ENCODE measurements at places on chromosomes 4 and X. TPM values are rescaled to one million over a fixed set of nuclear protein-coding genes. Genes with fewer than 3 reads are reported as not detected.

POU3F4 gene
- total RNA-seq: not detected

KIAA1210 gene
- total RNA-seq: not detected

PRRG3 gene
- 2.1 TPM for total RNA-seq

GPC4 gene
- 59.9 TPM for total RNA-seq

ATP2B3 gene
- total RNA-seq: not detected

FNIP2 gene
- 56.6 TPM for total RNA-seq

RNF150 gene
- 1.9 TPM for total RNA-seq

- H3K36me3 ChIP-seq: no peaks in the 10 kb centered on the region
- peaks cover 3% of the 10 kb centered on the region for H3K4me1 ChIP-seq
- H3K4me3 ChIP-seq: no peak overlapping the region
- DNase-seq: no peak
- no peak overlapping the region for H3K27ac ChIP-seq
Measured at GRCh38 chrX:69290292-69290691, 125.0 kb upstream of the PJA1 start.

- H3K36me3 ChIP-seq: no peaks in the 10 kb centered on the region
- no peak for DNase-seq
- H3K27me3 ChIP-seq: no peaks in the 10 kb centered on the region
- no peak overlapping the region for H3K27ac ChIP-seq
- no peaks in the 10 kb centered on the region for H3K4me1 ChIP-seq
Measured at GRCh38 chr4:30543057-30543456, 177.1 kb upstream of the PCDH7 start.

DNA sequence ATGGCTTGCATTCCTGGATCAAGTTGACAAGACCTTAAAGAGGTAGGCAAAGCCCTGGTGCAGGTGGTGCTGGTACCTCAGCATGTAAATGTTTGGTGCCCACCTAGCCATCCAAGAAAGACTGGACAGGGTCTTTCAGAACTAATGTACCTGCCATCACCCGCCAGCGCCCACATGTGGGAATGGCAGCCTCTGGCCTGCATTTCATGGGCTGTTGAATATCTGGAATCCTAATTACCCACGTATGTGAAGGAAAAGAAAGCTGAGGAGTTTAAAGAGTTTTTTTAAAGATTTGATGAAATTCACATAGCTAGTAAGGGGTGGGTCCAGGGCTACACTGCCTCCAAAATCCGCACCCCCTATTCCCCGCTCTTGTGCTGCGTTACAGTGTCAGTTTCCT, 8.6 kb upstream of the CCDC149 start:
- no peak for DNase-seq
- no peaks in the 10 kb centered on the region for H3K36me3 ChIP-seq
- no peaks in the 10 kb centered on the region for H3K4me1 ChIP-seq
- no peak overlapping the region for H3K27ac ChIP-seq
- no peaks in the 10 kb centered on the region for H3K27me3 ChIP-seq
- H3K4me3 ChIP-seq: no peak overlapping the region

DNA sequence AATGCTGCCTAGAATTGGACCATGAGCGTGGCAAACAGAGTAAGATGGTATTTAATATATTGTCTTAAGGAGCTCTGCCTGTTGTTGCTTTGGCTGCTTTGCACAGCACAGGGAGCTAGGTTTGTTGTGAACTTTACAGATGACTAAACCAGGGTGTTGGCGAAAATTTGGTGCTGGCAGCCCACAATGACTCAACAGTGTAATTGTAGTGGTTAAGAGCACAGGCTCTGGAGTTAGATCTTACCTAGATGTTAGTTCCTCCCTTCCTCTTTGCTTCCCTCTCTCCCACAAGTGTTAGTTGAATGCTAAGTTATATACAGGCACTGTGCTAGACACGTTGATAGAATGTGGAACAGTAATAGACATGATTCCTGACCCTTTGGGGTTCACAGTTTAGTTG, 128.9 kb upstream of the TRPC5 start:
- H3K27ac ChIP-seq: no peak overlapping the region
- H3K36me3 ChIP-seq: no peaks in the 10 kb centered on the region
- no peak for DNase-seq
- H3K4me3 ChIP-seq: no peak overlapping the region

GRCh38 chr4:132540797-132541196, 608.3 kb upstream of the PCDH10 start:
- no peaks in the 10 kb centered on the region for H3K4me1 ChIP-seq
- H3K36me3 ChIP-seq: no peaks in the 10 kb centered on the region
- H3K27ac ChIP-seq: no peak overlapping the region
- no peaks in the 10 kb centered on the region for H3K27me3 ChIP-seq

DNA sequence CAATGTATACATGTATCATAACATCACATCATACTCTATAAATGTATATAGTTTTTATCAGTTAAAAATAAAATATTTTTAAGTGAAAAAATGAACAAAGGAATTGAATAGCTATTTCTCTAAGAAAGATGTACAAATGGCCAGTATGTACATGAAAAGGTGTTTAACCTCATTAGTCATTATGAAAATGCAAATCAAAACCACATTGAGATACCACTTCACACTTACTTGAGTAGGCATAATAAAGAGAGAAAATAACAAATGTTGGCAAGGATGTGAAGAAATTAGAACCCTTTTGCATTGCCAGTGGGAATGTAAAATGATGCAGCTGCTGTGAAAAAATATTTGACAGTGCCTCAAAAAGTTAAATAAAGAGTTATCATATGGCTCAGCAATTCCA, 95.5 kb downstream of the IRS4 start:
- H3K36me3 ChIP-seq: no peaks in the 10 kb centered on the region
- no peaks in the 10 kb centered on the region for H3K4me1 ChIP-seq
- no peak overlapping the region for H3K27ac ChIP-seq
- no peak overlapping the region for H3K4me3 ChIP-seq
- no peak for DNase-seq
- no peaks in the 10 kb centered on the region for H3K27me3 ChIP-seq

DNA sequence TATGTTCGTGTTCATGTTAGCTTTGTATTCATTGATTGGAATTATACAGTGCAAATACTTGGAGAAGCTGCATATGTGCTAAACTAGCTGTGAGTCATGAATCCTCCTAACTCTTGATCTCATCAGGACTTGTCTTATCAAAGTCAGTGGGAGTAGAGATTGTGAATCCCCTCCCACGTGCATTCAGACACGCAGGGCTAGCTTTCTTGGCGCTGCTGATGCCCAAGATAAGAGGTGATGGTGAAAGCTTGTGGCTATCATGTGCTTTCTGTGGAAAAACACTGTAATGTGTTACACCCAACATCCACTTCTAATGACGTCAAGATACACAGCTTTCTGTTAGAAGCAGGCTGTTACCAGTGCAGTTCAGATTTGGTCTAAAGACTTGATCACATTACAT, 348.7 kb upstream of the HAND2 start:
- H3K4me3 ChIP-seq: no peak overlapping the region
- H3K36me3 ChIP-seq: no peaks in the 10 kb centered on the region
- no peak overlapping the region for H3K27ac ChIP-seq

GRCh38 chr4:156970501-156971164, 966 bp downstream of the PDGFC start:
- DNase-seq: peak; percentile 68
- no peaks in the 10 kb centered on the region for H3K36me3 ChIP-seq
- peak overlapping the region; percentile 59 for H3K4me3 ChIP-seq
- H3K27ac ChIP-seq: peak overlapping the region; percentile 78

DNA sequence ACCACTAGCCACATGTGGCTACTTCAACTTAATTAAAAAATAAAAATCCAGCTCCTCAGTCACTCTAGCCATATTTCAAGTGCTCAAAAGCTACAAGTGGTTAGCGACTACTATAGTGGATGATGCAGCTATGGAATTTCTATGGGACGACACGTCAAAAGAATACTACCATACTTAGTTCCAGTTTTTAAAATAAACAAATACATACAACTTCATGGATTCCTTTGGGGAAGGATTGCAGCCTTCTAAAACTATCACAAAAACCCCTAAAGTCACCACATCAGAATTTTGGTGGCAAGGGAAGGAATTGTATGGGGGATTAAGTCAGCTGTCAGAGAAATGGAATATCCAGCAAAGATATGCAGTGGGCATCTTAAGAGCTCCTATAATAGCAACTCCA, 6.5 kb downstream of the ZNF280C start:
- no peak overlapping the region for H3K4me3 ChIP-seq
- H3K4me1 ChIP-seq: peaks cover 5% of the 10 kb centered on the region
- no peaks in the 10 kb centered on the region for H3K27me3 ChIP-seq
- H3K36me3 ChIP-seq: no peaks in the 10 kb centered on the region
- H3K27ac ChIP-seq: no peak overlapping the region

DNA sequence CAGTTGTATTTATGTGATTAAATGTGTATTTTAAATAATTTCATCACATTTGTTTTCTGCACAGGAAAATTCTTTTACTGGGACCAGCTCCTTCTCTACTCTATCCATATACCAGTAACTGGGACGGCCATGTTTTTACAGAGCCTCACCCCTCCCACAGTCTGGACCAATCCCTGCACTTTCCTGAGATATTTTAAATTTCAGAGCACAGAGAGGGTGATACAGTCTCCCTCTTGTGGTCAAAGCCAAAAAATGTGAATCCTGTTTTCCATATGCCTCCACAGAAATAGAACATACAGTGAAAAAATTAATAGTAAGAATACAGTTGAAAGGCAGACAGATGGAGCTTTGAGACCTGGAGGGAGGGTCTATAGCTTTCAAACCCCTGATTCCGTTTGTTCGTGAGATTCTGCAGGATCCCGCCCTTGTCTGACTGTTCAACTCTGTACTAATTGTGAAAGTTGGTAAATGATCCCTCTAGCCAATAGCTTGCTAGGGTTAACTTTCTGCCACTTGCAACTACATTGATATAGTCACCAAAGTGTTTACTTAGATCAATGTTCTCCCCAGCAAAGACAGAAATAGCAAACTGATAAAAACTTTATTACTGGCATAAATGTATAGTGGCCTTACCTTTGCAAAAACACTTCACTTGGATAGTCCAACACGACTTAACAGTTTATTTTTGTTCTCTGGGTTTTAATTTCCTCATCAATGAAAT, 172.2 kb downstream of the PPARGC1A start:
- DNase-seq: no peak
- H3K36me3 ChIP-seq: no peaks in the 10 kb centered on the region
- H3K4me3 ChIP-seq: no peak overlapping the region
- no peaks in the 10 kb centered on the region for H3K4me1 ChIP-seq
- H3K27ac ChIP-seq: no peak overlapping the region

GRCh38 chr4:6855692-6856297, 53.8 kb upstream of the TBC1D14 start:
- no peak overlapping the region for H3K4me3 ChIP-seq
- no peaks in the 10 kb centered on the region for H3K27me3 ChIP-seq
- no peaks in the 10 kb centered on the region for H3K36me3 ChIP-seq
- no peak for DNase-seq
- H3K4me1 ChIP-seq: peaks cover 32% of the 10 kb centered on the region

GRCh38 chr4:52560844-52561280, 98.2 kb downstream of the USP46 start:
- H3K4me1 ChIP-seq: no peaks in the 10 kb centered on the region
- no peak overlapping the region for H3K4me3 ChIP-seq
- no peak for DNase-seq
- no peak overlapping the region for H3K27ac ChIP-seq

- H3K27ac ChIP-seq: no peak overlapping the region
- no peaks in the 10 kb centered on the region for H3K4me1 ChIP-seq
- H3K4me3 ChIP-seq: no peak overlapping the region
- DNase-seq: no peak
- H3K36me3 ChIP-seq: no peaks in the 10 kb centered on the region
Measured at GRCh38 chr4:76813070-76813469, 84.9 kb downstream of the SOWAHB start.

GRCh38 chr4:184282895-184283654, 65.4 kb upstream of the ENPP6 start:
- H3K4me3 ChIP-seq: no peak overlapping the region
- H3K27ac ChIP-seq: peak overlapping the region; percentile 1
- no peaks in the 10 kb centered on the region for H3K27me3 ChIP-seq
- peaks cover 34% of the 10 kb centered on the region for H3K4me1 ChIP-seq
- DNase-seq: no peak

DNA sequence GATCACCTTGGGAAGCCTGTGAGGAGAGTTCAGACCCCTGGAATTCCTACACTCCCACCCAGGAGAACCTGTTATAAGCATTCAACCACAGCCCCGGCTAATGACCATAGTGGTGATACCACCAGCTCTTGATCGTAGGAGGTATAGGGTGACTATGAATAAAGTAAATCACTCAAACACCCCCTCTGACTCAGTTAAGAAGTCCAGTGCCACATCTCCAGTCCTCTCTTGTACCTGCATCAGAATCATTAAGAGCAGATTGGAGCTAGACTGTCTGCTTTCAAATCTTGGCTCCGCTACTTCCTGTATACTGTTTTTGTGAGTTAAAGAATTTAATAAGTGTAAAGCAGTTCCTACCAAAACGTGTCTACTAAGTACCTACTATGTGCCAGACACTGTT, 565.1 kb upstream of the DIPK2B start:
- no peaks in the 10 kb centered on the region for H3K36me3 ChIP-seq
- peaks cover 51% of the 10 kb centered on the region for H3K4me1 ChIP-seq
- no peaks in the 10 kb centered on the region for H3K27me3 ChIP-seq
- no peak overlapping the region for H3K4me3 ChIP-seq
- no peak overlapping the region for H3K27ac ChIP-seq

GRCh38 chr4:112515198-112516065, 548 bp downstream of the NEUROG2 start:
- DNase-seq: peak; percentile 40
- no peaks in the 10 kb centered on the region for H3K36me3 ChIP-seq
- H3K27ac ChIP-seq: no peak overlapping the region
- H3K4me3 ChIP-seq: peak overlapping the region; percentile 49

GRCh38 chr4:109389369-109390114, 44.1 kb upstream of the SEC24B start:
- H3K36me3 ChIP-seq: no peaks in the 10 kb centered on the region
- no peak for DNase-seq
- H3K27me3 ChIP-seq: no peaks in the 10 kb centered on the region
- no peaks in the 10 kb centered on the region for H3K4me1 ChIP-seq
- H3K4me3 ChIP-seq: no peak overlapping the region

DNA sequence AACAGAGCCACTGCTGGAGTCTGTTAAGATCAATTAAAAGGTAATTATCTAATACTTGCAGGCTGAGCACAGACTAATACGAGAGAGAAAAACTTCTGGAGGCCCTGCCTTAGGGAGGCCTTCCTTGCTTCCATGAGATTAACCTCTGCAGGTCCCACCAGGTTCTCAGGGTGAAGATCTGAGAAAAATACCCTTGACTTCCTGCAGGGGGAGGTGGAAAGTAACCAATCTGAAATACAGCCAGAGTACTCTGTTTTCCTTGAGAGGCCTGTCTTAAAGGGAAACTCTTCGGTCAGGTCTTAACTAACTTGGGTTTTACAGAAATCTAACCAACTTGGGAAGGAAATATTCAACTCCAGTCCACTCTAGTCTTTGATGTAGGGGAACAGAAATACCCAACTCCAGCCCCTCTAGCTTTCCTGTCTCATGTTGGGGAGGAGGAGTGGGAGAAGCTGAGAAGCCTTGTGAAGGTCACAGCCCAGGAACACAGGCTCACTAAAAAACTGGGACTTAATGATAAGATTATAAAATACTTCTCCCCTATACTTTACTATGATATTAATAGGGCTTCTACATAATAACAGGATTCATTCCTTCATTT, 77.1 kb downstream of the TBCK start:
- H3K27me3 ChIP-seq: no peaks in the 10 kb centered on the region
- no peaks in the 10 kb centered on the region for H3K36me3 ChIP-seq
- H3K27ac ChIP-seq: no peak overlapping the region
- H3K4me1 ChIP-seq: no peaks in the 10 kb centered on the region
- DNase-seq: no peak
- H3K4me3 ChIP-seq: no peak overlapping the region

- no peaks in the 10 kb centered on the region for H3K4me1 ChIP-seq
- no peak for DNase-seq
- H3K36me3 ChIP-seq: no peaks in the 10 kb centered on the region
- H3K4me3 ChIP-seq: no peak overlapping the region
- H3K27me3 ChIP-seq: no peaks in the 10 kb centered on the region
Measured at GRCh38 chr4:165403637-165404036, 24.8 kb downstream of the CPE start.

Data from left lung (tissue), 14 donors.